ENCODE measurements at places on chromosomes 3 and 15.

- no peak for DNase-seq
Observed at GRCh38 chr15:39748276-39748675, 34.4 kb downstream of the FSIP1 start.

GRCh38 chr3:2967871-2968270 lies 142.3 kb downstream of the IL5RA start:
- no peak for DNase-seq

DNA sequence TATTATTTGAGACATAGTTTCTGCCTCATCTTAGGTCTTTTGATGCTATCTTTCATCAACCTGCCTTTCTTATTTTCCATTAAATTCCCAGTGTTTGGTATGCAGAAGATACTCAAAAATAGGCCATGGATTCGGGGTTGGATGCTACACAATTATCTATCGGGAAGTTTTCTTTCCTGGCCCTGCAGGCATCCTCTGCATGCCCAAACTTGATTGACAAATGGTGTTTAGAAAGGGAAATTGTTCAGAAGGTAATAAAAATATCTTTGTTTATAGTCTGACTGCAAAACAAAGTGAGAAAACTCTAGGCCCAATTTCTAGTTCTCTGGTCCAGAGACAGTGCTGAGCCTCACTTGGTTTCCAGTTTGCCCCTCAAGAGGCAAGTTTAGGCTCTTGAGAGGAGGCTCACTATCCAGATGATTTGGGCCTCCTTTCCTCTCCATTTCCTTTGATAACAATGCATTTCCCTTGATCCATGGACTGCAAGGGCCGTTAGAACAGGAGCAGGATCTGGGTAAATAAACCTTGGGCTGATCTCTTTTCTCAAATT lies 157.1 kb upstream of the DPH6 start:
- DNase-seq = no peak

GRCh38 chr3:102002056-102002455 lies 152.7 kb downstream of the NFKBIZ start:
- DNase-seq = no peak

- DNase-seq = no peak
Observed at GRCh38 chr3:182914341-182914740, 66.0 kb downstream of the DCUN1D1 start.
